CD4-positive, alpha-beta T cell treated with Interleukin-6 at 100 ng/mL for 8 hours (primary cell): ENCODE measurements at places on chromosomes 3 and 15.

GRCh38 chr15:83928392-83928734 is 274.4 kb downstream of the ADAMTSL3 start:
- no peak for DNase-seq

- no peak for DNase-seq
Measured at GRCh38 chr3:45462522-45463265, 74.3 kb downstream of the LARS2 start.

DNA sequence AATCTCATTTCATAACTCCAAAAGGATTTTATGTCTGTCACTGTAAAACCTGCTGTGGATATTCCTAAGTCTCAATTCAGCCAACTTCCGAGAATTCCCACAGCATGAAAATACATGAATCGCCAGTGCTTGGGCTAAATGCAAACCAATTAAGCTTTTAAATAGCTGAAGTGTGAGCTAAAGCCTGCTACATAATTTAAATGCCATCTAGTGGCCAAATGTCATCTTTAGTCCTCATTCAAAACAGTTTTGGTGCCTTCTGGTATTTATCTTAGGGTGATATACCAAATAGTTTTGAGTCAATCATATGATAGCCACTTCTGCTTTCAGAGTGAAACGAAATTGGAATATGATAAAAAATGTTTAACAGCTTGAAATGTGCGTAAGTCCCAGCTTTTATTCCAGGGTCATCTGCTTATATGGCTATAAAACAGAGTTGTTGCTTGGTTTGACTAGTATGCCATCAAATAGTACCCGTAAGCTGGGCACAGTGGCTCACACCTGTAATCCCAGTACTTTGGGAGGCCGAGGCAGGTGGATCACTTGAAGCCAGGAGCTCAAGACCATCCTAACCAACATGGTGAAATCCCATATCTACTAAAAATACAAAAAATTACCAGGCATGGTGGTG is 41.8 kb upstream of the CCNL1 start:
- DNase-seq, result peak; percentile 11

DNA sequence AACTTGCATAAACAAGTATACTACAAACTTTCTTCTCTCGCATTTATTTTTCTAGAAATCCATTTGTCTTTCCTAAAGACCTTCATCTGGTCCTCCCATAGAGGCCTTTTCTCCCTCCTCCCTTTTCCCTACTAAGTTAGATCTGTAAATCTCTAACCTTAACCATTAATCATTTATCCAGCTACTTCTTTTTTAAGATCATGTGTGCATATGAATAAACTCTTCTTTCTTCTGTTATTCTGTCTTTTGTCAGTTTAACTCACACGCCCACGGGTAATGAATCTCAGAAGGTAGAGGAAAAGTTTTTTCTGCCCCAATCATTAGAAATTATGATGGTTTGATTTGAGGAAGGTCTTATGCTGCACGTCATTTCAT is 48.7 kb upstream of the FHIT start:
- no peak for DNase-seq

DNA sequence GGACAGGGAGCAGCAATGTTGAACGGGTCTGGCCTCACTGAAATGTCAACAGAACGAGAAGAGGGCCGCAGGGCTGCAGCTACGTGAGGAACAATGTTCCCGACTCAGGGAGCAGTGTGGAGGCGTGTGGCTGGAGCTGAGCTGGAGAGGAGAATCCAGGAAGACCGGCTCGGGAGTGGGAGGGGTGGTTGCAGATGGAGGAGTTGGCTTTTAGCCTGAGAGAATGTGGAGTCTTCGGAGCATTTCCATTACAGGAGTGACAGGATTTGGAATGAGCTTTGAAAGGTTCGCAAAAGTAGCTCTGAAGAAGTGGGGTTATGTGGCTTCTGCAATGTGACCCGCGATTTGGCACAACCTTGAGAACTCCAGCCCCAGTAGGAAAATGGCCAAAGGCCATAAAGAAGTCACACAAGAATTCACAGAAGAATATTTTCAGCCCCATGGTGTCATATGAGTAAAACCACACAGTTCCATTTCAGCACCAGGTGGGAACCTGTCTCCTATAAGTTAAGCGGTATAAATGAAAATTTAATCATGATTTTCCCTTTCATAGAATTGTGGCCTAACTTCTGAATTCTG is 78.8 kb upstream of the NSMCE3 start:
- DNase-seq, result no peak

GRCh38 chr3:42680271-42680670 is 5.1 kb upstream of the KLHL40 start:
- DNase-seq, result no peak

GRCh38 chr3:184296616-184297015 is 2.4 kb upstream of the PSMD2 start:
- DNase-seq, result no peak

DNA sequence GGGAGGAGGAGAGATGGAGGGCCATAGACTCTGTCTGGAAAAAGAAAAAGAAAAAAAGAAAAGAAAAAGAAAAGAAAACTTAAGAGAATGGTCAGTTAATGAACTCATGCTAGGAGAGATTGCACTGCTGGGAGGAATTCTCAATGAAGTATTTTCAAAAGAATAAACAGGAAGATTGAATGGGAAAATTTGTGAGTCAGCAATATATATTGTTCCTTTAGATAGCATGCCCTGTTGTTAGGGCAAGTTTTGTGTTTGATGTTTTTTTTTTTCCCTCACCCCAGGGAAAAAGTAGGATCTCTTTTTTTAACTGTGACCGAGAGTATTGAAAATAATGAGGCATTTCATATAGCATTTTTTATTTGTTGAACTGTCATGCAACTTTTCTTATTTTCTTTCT is 7.8 kb upstream of the NR1D2 start:
- no peak for DNase-seq

DNA sequence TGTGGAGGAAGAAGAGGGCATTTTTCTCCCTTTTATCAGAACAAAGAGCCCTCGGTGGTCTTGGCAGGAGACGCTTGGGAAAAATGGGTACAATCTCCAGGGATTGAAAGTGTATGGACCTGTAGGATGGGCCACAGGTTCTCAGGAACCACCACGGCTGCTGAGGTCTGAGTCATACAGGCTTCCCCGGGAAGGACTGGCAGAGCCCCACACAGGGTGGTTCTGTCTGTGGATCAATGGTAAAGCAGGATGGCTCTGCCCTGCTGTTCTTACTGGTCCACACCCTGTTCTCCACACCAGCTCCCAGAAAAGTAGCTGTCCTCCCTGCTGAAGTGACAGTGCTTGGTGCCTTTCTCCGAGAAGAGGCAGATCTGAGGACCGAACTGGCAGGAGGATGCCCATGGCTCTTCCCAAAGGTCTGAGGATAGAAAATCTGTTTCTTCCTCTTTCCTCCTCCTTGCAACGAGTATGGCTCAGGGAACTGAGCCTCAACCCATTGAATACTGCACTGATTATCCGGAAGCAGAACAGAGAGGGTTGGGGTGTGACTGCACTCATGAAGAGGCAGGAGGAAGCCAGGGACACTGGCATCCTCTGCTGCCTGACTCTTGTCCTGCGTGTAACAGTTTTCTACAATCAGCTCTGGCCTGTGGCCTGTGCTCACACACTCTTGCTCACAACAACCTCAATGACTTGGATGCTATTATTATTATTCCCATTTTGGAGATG is 39.0 kb downstream of the KIF9 start:
- DNase-seq, result no peak

- no peak for DNase-seq
Measured at GRCh38 chr15:94671858-94672532, 440.6 kb downstream of the MCTP2 start.

DNA sequence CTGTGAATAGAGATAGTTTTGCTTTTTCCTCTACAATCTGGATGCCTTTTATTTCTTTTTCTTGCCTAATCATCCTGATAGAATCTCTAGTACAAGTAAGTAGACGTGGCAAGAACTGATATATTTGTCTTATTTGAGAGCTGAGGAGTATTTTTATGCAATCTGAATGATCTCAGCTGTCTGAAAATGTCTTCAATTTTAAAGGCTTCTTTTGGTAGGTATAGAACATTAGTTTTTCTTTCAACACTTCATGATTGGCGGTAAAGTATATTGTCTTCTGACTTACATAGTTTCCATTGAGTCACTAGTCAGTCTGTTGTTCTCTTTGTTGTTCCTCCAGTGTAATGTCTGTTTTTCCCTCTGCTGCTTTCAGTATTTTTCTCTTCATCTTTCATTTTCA is 31.3 kb downstream of the MGA start:
- no peak for DNase-seq

DNA sequence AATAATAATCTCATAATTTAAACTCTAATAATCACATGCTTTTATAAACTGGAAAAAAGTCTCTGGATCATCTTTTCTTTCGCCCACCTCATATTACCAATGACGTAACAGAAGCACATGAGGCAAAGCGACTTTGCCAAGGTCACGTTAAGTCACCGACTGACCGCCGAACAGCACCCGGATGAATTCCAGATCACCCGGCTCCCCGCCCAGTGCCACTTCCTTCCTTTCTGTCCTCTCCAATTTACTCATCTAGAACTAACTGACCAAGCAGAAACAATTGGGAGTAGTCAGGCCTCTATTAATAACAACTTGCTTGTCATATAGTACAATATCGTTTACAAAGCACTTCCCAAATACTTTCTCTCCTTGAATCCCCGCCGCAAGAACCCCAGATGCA is 21.1 kb downstream of the FGF12 start:
- no peak for DNase-seq

GRCh38 chr3:156519758-156520162 is 35.2 kb downstream of the SSR3 start:
- DNase-seq, result no peak

GRCh38 chr3:38627956-38628355 is 21.5 kb downstream of the SCN5A start:
- no peak for DNase-seq

DNA sequence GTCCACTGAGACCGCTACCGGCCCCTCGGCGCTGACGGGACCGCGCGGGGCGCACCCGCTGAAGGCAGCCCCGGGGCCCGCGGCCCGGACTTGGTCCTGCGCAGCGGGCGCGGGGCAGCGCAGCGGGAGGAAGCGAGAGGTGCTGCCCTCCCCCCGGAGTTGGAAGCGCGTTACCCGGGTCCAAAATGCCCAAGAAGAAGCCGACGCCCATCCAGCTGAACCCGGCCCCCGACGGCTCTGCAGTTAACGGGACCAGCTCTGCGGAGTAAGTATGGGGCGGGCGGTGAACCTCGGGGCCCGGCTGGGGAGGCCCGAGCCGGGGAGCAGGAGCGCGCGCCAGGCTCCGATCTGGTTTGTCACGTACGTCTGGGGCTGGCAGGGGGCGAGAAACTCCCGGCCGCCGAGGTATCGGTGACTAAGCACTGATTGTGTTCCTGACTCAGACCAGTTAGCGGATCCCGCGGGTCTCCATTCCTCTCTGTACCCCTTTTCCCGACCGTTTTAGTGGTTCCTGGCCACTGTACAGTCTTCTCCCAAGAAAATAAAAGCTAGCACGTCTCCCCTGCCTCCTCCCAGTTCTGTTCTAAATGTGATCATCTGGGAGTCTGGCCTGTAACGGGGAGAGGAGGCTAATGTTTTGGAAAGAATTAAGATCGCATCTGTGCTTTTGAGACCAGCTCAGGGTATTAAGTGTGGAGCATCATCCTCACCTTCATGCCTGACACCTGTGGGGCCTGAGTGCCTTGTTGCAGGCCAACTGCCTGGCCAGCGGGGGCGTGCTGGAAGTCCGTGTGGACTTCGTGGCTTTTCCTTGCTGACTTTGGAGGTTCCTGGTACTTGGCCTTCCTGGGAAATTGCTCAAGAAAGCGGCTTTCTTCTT is 691 bp downstream of the MAP2K1 start:
- DNase-seq, result peak; percentile 54

- peak; percentile 61 for DNase-seq
Measured at GRCh38 chr3:42443819-42444436, 33.5 kb upstream of the LYZL4 start.

- DNase-seq, result no peak
Measured at GRCh38 chr3:30778933-30779332, 115.5 kb downstream of the GADL1 start.

- DNase-seq, result no peak
Measured at GRCh38 chr15:39695793-39696192, 86.8 kb downstream of the FSIP1 start.

- no peak for DNase-seq
Measured at GRCh38 chr15:89799011-89799911, 15.4 kb downstream of the ANPEP start.

- no peak for DNase-seq
Measured at GRCh38 chr15:46322753-46323152, 687.9 kb downstream of the SQOR start.

DNA sequence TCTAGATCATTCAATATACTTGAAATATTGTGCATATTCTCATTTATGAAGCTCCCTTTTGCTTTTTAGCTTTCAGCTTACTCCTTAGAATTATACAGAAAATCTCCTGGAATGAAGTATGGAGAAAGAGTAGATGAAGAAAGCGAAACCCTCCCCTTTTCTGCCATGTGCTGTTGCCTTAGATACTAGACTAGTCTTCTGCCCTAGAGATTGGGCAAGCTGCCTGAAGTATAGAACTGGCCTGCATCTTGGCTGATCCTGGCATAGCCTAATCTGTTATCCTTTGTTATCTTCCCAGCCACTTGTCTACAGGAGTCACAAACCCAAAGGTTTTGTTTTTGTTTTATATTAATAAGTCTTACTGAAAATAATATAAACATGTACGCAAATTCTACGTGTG is 138.8 kb downstream of the RBPMS2 start:
- no peak for DNase-seq

- no peak for DNase-seq
Measured at GRCh38 chr3:194450341-194450740, 36.5 kb downstream of the ATP13A3 start.

- DNase-seq, result no peak
Measured at GRCh38 chr15:42385206-42385979, 26.1 kb downstream of the CAPN3 start.

GRCh38 chr3:143601723-143602484 is 246.4 kb downstream of the SLC9A9 start:
- DNase-seq, result no peak

GRCh38 chr3:159627634-159628033 is 361.0 kb upstream of the IL12A start:
- DNase-seq, result no peak

DNA sequence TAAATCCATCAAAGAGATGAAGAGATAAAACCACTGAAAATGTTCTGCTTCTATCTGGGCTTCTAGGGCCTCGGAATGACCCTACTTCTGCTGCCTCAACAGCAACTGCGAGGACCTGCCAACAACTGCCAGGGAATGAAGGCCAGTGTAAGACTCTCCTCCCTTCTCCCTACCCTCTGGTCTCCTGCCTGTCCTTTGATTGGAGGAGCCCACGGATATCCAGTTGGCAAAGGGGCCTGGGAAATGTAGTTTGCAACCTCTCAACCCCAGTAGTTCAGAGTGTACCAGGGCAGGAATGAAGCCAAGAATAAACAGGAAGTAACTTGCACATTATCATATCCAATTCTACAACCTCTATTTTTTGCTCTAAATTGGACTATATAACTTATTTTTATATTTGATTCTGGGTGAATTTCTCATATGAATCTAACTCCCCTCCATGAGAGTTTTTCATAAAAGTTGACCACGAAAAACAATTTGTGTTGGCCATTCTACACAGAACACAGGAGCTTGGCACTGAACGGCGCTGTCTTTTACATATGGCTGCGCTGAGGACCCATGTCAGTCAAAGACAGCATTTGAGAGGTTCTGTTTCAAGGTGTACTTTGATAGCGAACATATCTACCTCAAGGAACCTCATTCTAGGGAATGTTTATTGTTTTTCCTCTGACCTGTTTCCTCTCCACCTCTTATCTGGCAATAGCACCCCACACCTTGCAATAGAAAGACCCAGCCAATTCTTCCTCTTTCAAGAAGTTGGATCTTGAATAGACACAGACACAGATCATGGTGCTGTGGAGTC is 91.1 kb upstream of the RNF7 start:
- DNase-seq, result no peak

- no peak for DNase-seq
Measured at GRCh38 chr3:186883686-186884058, 41.2 kb downstream of the ADIPOQ start.

- no peak for DNase-seq
Measured at GRCh38 chr15:63724760-63725159, 109.0 kb downstream of the HERC1 start.
